ENCODE measurements at places on chromosomes 1 and 21.

- no peak for DNase-seq
These were observed 111.8 kb upstream of the PRMT6 start for GRCh38 chr1:106944721-106945120.

GRCh38 chr1:46687093-46687659 is 15.5 kb downstream of the TEX38 start:
- DNase-seq: peak; percentile 83

DNA sequence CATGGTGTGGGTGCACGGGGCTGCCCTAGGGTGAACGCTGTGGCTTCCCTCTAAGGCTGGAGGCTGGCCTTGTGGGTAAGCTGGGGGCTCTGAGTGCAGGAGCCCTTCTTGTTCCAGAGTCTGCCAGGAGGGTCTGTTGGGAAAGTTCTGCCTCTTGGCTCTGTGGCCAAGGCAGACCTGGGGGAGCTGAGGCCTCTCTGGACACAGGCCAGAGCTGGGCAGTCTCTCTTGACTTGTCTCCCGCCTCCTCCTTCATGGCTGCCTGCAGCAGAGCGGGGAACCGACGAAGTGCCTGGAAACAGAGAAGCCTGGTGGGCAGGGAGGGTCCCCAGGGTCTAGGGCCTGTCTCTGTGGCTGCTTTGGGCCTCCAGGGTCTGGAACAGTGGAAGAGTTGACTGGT is 30.3 kb upstream of the PEX10 start:
- no peak for DNase-seq

DNA sequence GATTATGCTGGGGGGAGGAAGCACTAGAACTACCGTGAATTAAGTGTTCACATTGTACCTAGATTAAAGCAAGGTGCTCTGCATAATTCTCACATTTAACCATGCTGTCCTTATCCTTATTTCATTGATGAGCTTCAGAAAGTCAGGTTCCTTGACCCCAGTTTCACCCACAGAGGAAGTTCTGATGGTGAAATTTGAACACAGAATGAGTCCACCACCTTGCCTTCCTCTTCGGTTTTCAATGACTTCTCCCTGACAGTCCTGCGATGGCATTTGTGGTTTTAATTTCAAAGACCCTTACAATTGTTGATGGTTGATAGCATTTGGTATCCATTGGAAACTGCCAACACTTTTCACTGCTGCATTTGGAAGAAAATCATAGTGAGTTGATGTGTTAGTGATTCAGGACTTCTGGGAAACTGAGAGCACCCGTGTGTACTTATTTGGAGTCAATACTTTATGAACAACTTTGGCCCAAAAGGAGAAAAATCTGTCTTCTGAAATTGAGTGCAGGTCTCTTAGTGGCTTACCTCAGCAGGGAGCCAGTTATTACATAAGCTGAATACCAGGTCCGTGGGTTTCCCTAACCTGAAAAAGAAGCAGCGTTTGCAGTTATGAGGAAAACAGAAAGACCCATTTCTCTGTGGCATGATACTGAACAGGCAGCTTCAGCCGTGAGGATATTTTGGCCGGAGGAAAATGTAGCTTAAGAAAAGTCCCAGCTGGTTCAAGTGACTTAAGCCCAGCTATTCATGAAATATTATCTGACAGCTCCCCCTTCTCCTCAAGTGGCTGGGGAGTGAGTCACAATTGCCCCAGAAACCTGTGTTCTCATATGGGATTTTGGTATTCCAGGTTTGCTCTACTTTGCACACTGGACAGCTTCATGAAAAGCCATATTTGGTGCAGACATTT is 47.5 kb downstream of the ROR1 start:
- no peak for DNase-seq

DNA sequence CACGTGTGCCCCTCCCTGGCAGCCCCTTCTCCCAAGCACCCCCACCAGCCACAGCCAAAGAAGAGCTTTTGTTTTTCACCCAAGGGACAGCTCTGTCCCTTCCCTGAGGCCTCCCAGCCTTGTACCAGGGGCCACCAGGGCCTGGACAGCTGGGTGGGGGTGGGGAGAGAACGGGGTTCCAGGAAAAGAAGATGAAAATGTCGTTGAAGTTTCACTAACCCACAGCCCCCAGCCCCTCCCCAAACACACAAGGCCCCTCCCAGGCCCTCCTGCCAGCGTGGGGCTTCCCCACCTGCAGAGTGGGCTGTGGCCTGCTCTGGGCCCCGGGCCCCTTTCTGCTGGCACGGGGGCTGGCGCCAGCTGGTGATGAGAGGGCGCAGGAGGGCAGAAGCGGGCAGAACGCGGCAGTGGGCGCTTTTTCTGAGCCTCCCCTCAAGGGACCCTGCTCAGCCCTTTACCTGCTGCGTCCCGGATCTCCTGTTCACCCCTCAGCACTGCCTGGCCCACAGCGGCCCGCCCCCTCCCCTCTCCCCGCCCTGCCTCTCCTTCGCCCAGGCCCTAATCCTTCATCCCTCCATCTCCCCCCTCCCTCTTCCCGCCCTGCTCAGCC is 5.5 kb upstream of the ANKRD65 start:
- DNase-seq: no peak
